ENCODE measurements at places on chromosomes 11 and 22. TPM values are rescaled to one million over a fixed set of nuclear protein-coding genes. Genes with fewer than 3 reads are reported as not detected.

PGA3 gene
- 0.99 TPM for polyA plus RNA-seq

OR5B21 gene
- polyA plus RNA-seq: not detected

OR5P2 gene
- polyA plus RNA-seq: not detected

KRTAP5-11 gene
- polyA plus RNA-seq: not detected

LRRC55 gene
- polyA plus RNA-seq: not detected

CD3D gene
- not detected for polyA plus RNA-seq

PTPN5 gene
- not detected for polyA plus RNA-seq

- DNase-seq: no peak
Measured at GRCh38 chr22:39300186-39300830, 19.1 kb downstream of the RPL3 start.

- no peak for DNase-seq
Measured at GRCh38 chr11:83448686-83449085, 162.5 kb upstream of the CCDC90B start.

DNA sequence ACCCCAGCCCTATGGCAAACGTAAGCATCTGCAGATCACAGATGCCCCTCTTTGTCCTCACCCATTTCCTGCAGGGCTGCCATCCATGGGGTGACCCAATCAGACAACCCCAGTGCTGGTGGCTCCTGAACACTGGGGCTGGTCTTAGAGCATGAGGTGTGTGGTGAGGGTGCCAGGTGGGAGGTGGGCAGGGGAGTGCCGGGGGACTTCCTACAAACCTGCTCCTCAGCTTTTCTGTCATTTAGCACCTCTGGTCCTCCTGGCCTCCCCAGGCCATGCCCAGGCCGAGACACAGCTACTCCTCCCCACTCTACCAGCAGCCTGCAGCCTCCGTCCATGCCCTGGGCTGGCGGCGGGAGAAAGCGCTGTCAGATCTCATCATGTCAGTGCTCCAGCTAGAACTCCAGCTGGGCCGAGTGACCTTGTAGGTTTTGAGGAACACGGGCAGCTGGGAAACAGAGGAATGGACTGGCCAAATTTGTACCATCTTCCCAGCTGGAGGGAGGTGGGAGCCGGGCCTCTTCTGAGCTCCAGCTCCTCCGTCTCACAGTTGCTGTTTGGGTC is 157.7 kb upstream of the NECTIN1 start:
- DNase-seq: no peak

DNA sequence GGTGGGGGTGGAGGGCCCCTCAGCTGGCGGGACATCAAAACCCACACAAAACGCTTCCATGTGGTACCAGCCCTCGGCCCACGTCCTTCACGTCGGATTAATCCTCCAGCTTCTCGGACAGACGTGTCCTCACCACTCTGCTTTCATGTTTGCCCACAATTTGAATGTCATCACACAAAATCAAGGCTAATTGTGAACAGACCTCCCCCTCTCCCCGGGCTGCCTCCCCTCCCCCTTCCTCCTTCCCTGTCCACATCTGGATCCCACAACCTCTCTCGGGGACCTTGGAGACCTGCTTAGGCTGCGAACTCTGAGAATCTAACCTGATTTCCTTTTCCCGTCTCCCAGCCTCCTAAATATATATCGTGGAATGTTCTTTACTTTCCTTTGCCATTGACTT is 262.9 kb downstream of the MN1 start:
- DNase-seq: no peak

- no peak for DNase-seq
Measured at GRCh38 chr22:27752771-27753170, 48.8 kb downstream of the MN1 start.

DNA sequence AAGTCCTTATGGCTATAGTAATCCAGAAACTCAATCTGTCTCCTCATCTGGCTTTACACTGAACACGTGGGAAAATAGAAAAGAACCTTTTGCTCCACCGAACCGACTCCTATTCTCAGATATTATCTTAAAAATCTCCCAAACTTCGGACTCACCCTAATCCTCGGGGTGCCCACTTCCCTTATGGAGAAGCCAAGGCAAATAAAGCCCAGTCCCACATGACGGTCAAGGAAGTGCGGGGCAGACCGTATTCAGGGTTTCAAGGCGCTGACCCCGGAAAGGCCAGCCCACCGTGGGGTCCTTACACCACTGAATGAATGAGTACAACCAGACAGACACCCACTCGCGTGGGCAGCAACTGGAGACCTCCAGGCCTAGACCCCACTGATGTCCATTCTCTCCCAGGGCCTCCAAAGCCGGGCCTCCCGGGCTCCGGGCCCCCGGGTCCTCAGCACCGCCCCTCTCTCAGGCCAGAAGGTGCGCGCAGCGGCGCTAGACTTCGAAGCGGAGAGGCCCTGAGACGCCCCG is 489 bp downstream of the NUP98 start:
- no peak for DNase-seq

DNA sequence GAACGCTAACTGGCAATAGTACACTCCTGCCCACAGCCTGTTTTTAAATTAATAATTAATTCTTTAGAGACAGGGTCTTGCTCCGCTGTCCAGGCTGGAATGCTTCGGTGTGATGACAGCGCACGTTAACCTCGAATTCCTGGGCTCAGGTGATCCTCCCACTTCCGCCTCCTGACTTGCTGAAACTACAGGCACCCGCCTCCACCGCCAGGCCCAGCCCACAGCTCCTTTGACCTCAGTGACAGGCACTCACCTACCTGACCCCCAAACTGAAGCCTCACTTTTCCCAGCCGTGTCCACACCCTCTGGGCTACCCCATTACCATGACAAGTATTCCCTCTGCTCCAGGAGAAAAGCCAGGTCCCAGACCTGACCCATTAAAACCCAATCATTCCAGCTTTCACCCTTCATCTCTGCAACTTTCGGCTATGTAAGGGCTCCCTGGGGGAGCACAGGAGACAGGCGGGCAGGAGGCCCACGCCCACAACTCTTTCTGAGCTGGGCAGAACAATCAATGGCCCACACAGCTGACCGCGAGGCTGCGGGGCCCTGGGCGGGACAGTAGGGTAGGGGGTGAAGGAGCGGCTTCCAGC is 730 bp downstream of the LMNTD2 start:
- DNase-seq: no peak

GRCh38 chr11:107916671-107917241 is 11.5 kb upstream of the RAB39A start:
- DNase-seq: no peak

- no peak for DNase-seq
Measured at GRCh38 chr22:23121424-23121823, 20.4 kb downstream of the RSPH14 start.

- no peak for DNase-seq
Measured at GRCh38 chr11:70304208-70304603, 33.7 kb downstream of the PPFIA1 start.

- no peak for DNase-seq
Measured at GRCh38 chr11:23403210-23404185, 543.2 kb upstream of the CCDC179 start.

DNA sequence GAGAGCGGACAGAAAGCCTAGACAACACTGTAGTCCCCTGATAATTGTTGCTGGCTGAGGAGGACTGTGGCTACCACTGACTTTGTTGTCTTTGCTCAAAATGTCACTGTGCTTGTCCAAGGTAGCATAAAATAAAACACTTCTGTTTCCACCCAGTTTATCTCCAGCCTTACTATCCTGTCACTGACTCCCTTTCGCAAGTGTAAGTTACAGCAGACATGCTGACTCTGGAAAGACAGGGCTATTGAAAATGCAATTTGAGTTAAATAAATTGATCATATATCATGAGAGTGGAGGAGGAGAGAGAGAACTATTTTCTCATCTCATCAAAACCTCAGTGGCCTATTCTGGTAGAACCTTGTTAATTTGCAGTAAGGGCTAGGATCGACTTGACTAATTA is 138.0 kb upstream of the KIRREL3 start:
- no peak for DNase-seq

DNA sequence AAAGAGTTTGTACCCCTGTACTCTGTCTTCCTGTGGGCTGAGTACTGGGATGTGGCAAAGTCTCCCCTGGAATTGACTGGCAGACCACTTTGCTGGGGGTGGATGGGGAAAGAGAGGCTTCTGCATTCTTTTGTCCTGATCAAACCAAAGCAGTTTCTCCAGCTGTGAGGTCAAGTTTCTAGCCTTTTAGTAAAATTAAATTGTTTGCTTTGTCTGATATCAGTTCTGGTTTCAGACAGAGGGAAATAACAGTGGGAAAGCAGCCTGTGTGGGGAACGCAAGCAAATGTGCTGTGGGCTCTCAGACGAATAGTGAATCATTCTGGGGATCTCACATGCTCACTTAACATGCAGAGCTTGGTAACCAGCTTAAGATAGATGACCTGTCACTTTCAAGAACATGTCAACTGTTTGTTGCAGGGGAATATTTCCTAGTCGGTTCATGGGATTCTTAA is 151.6 kb downstream of the FAT3 start:
- DNase-seq: peak; percentile 38

DNA sequence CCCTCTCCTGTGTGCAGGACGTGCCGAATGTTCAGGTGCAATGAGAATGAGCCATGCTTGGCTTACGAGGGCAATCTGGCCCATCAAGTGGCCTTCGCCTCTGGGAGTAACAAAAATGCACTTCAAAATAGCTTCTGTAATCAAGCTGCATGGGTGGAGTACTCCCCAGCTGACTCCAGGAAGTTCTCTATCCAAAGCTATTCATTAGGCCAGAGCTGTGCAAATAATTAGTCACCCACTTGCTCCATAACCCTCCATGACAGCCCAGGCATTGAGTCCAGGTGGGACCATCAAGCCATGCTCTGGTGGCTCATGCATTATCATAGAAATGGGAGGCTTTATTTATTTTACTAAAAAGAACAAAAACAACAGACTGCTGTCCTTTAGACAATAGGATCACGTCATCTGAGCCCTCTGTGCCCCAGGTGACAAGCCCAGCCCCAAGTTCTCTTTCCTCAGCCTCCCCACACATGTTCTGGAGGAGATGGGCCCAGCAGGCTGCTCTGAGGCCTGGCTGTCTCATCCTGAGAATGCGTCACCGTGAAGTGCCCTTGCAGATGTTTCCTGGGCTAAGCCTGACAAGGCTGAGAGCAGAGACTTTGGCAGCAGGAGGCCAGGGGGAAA is 244.7 kb downstream of the ETS1 start:
- DNase-seq: no peak

Data from AG04450 (cell line).